ENCODE measurements at places on chromosomes 5 and 9.
A peak's percentile ranks its signal among the peaks of the same experiment; 100 is the strongest.

GRCh38 chr5:133932441-133933168 lies 35.8 kb downstream of the C5orf15 start:
- DNase-seq = no peak

- DNase-seq = no peak
Observed at GRCh38 chr5:14869668-14870164, 1.9 kb downstream of the ANKH start.

DNA sequence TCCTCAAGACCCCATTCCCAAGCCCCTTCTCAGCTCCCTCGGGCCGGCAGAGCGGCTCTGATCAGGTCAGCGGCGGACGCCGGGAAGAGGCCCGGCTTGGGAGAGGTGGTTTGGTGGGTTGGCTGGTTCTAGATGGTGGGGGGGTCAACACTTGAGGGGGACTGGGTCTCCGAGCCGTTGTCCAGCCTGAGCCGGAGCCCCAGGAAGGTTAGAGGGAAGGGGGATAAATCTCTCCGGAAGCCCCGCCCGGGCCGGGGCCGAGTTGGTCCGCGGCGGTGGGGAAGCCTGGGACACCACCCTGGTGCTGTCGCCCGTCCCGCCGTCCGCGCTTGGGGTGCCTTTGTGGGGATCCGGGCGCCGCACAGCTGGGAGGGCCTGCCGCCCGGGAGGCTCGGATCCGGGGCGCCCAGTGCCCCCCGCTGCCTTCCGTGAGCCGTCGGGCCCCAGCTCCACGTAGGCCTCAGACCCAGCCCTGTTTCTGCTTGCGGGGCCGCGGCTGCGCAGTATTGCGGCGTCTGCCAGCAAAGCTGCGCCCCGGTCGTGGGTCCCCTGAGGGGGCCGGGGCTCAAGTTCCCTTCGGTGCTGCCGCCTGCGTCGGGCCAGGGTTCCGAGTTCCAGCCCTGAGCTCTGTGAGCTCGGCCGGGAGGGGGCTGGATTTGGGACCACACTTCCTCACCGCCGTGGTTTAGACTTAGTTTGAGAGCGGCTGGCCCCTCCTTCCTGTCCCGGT lies 542 bp upstream of the TRIM52 start:
- peak; percentile 39 for DNase-seq

GRCh38 chr9:7592321-7593316 lies 207.0 kb downstream of the DMAC1 start:
- DNase-seq = no peak

GRCh38 chr9:34518110-34518616 lies 4.6 kb downstream of the ENHO start:
- DNase-seq = no peak

GRCh38 chr5:120055858-120056257 lies 408.2 kb upstream of the PRR16 start:
- DNase-seq = no peak

DNA sequence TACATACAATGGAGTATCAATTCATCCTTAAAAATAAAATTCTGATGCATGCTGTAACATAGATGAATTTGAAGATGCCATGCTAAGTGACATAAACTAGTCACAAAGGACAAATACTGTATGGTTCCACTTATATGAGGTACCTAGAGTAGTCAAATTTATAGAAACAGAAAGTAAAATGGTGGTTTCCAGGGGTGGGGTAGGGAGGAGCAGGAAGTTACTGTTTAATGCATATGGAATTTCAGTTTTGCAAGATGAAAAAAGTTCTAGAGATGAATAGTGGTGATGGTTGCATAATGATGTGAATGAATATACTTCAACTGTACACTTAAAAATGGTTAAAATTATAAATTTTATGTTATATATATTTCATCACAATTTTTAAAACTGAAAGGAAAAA lies 57.3 kb upstream of the FNIP1 start:
- no peak for DNase-seq

DNA sequence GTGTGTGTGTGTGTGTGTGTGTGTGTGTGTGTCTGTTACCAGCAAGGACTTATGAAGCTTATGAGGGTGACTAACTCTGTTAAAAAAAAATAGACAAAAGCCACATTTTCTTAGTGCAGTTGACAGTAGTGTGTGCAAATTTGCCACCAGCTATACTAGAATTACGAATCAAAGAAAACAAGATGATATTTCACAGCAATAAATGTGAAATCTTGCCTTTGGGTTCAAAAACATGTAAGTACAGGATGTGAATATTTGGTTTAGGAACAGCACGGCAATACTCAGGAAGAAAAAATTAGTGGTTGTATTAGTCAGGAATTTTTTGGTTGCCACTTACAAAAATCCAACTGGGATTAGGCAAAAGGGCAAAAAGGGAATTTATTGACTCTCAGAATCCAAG lies 117.4 kb downstream of the NPR3 start:
- DNase-seq = no peak

DNA sequence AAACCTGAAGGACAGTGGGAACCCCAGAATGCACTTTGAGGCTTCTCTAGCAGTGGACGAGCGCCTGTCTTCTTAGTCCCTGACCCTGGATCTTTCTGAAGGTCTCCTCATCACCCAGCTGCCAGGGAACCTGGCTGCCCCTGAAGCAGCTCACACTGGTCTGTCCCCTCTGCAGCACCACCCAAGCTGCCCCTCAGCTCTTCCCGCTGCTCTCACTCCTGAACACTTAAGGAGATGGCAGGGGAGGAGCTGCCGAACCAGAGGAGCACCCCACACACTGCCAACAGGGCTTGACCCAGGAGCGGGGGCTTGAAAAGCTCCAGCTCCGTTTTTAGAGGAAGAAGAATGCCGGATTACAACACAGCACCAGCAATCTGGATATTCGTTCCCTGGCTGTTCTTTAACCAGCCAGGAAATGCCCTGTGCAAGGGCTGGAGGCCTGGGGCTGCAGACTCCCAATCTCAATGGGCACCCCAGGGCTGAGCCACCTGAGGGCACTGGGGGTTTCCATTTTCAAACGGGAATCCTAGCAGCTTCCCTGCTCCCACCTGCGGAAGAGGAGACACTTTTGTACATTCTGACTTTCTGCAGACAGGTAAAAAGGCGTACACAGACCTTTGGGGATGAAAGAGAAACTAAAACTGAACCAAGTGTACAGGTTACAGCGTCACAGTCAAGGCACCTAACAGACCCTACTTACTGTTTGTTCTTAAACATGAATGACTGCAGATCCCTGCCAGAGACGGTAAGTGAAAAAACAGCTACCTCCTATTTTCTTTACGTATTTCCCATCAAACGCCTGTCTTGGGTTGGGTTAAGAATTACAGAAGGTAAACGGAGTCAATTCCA lies 36.3 kb downstream of the GOLM1 start:
- no peak for DNase-seq

DNA sequence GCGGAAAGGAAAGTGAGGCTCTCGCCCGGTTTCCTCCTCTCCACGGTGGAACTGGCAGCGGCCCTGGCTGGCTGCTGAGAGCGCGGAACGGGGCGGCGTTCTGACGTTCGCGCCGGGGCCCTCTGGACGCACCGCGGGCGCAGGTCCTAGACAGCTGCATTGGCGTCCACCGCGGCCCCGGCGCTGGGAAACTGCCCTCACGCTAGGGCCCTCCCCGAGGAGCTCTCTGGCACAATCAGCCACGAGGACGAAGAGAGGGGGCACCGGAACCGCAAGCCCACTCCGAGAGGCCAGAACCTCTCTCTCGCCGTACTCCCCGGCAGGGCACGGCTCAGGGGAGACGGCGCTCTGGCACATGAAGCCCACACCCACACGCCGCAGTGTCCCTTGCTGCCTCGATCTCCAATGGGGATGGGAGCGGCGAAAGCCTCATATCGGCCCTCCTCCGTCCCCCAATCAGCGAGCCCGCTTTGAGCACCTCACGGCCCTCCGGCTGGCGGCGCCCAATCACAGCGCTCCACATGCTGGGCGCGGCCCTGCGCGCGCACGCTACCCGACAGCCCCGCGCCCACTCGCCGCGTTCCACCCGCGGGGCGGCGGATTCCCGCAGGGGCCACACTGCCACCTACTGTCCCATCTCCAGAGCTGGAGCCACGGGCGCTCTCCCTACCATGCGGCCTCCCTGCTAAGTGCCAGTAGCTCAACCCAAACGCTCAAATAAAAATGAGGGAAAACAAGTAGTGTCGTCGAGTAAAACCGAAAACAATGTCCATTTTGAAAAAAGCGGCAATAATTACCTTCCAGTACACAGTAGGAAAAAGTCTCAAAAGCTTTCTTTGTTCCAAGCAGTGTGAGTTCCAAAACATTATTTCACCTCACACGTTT lies 11.8 kb downstream of the MRPS27 start:
- DNase-seq = peak; percentile 89

DNA sequence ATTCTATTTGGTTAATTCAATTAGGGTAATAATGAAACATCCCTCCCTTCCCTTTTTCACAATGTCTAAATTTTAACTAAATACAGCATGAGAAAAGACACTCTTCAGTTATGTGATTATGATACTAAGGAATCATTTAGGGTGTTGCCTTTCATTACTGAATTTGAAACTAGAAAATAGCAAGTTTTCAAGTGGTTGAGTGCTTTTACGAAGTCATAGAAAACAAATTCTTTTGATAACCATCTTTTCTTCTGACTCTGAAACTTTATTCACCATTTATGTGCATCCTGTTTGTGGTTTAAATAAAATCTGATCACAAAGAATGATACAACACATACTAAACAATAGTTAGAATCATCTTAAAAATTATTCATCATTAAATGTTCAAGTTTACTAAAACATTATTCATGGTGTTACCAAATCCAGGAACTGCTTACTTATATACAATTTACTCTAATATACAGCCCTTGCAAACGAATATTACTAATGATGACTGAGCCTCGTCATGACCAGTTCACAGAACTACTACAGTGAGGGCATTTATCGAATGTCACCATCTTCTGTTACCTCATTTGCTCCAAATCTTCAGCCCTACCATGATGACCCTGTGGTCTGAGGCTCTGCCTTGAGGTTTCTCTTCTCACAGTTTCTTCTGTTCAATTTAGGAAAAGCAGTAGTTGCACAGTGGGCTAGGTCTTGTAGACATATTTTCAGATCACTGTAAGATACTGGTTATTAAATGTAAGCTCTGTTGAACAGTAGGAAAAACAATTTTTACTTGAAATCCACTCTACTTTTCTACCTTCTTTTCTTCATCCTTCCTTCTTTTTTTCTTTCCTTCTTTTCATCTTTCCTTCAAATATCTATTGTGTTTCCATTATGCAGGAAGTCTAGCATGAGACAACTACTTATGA lies 18.3 kb upstream of the IL9 start:
- DNase-seq = no peak

DNA sequence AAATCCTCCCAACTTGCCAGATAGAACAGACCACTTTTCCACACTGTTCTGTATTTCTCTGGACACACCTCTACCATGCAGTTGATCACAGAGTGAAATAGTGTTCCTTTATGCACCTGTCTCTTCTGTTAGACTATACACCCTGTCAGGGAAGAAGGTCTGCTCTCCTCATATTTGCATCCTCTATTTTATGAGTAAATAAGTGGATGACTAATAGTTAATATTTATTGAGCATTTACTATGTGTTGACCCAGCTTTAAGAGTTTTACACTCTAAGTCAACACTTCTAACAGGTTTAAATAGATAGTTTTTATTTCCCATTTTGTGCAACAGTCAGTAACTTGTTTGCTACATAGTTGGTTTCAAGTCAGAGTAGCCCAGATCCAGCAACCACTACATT lies 452.8 kb upstream of the MPDZ start:
- DNase-seq = no peak

DNA sequence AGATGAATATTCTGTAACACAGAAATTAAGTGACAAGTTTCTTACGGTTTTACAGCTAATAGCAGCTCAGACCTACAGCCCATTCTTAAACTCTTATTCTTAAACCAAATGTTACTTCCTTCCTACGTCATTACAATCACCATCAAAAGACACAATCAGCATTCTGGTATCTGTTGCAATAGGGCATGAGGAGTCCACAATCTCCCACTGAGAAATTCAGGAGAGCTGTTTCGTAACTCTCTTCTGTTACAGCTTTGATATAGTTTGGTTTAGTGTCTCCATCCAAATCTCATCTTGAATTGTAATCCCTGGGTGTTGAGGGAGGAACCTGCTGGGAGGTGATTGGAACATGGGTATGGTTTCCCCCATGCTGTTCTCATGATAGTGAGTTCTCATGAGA lies 163.4 kb downstream of the GAS1 start:
- no peak for DNase-seq

- DNase-seq = no peak
Observed at GRCh38 chr9:127395497-127396252, 1.3 kb upstream of the SLC2A8 start.

DNA sequence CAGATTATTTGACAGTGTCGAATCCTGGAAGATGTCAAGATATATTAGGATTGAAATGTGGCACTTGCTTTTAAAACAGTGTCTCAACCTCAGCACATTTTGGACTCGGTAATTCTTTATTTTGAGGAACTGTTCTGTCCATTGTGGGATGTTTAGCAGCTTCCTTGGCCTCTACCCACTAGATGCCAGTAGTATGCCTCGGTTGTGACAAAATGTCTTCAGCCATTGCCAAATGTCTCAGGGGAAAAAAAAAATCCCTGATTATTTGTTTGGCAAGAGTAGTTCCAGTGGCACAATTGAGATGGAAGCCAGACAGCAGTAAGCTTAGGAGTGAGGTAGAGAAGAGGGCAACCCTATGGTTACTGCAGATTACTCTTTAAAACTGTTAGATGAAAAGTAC lies 694.5 kb upstream of the RIOK2 start:
- DNase-seq = no peak

DNA sequence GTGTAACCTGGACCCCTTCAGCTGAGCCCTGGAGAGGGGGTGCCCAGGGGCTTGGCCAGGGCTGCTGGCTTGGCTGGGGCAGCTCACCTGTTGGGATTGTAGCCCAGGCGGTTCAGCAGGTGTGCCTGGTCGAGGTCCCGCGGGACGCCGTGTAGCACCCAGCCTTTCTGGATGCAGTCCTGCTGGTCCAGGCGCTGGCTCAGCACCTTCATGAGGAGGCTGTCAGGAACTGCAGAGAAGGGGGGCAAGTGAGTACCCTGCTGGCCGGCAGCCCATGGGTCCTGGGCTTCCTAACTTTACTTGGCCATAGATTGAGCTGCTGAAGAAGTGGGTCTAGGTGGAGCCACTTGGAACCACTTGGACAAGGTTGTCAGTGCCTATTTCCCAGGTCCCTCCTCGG lies 85.5 kb downstream of the AK8 start:
- no peak for DNase-seq

GRCh38 chr9:124776954-124777648 lies at the start of gene OLFML2A:
TSS of gene OLFML2A (plus strand) at chr9:124777133. CDS start at chr9:124777271, 138 bp downstream.
- no peak for DNase-seq

- no peak for DNase-seq
Observed at GRCh38 chr5:132418881-132419280, 49.4 kb downstream of the SLC22A5 start.
